Activated naive CD8-positive, alpha-beta T cell treated with anti-CD3 and anti-CD28 coated beads, Interleukin-2, amount 10 ng/mL, durations not matched to agents 7 days and 5 days (primary cell): ENCODE measurements at places on chromosomes 6 and 20.
A peak's percentile ranks its signal among the peaks of the same experiment; 100 is the strongest.

DNA sequence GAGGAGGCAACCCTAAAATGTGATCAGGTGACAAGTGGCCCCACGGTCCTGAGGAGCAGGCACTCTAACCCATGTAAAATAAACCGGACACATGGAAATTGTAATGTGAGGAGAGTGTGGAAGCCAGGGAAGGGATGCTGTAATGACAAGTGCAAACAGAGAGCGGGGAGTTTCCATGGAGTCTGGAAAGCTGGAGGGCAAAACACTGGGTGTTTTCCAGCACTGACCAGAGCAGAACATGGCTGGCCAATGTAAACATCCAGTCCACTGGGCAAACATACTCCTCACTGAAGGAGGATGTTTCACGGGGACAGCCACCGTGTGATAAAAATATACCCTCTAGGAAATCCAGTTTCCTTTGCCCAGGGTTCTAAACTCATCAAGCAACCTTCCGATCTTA is 219.0 kb upstream of the JARID2 start:
- no peak overlapping the region for H3K4me3 ChIP-seq
- H3K27ac ChIP-seq: no peak overlapping the region
- H3K36me3 ChIP-seq: peaks cover 4% of the 10 kb centered on the region
- no peaks in the 10 kb centered on the region for H3K27me3 ChIP-seq

DNA sequence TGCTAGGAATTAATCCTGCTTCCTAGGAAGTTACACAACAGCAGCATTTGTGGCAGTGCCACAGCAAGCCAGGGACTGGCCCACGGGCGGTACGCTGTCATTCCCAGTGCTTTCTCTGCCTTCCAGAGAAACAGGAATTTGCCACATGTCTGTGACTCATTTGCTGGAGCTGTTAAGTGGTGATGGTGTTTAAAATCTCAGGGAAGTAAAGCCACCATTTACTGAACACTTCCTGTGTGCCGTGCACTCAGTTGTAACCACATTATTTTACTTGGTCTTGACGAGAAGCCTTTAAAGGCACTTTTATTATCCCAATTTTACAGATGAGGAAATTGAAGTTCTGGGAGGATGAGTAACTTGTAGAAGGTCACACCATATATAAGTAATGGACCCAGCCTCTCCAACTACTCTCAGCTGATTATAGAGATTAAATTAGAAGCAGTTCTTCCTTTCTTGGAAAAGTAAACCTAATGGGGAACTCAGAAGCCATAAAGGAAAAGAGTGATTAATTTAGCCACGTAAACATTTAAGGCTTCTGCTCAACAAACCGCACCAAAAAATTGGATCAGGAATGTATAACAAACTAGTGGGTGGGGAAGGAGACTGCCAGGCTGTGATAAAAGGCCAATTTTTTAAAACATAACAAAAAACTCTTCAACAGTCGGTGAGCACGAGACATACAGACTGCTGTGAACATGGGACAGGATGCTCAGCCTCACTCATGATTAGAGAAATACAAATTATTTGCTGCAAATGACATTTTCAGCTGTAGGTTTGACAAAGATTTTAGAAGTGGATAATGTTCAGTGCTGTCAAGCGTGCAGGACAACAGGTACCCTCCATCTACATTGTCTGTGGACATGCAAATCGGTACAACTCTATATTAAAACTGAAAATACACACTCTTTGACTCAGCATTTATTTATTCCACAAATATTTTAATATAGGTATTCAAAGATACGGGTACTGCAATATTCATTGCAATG is 311.2 kb downstream of the NRN1 start:
- no peak for DNase-seq
- no peaks in the 10 kb centered on the region for H3K27me3 ChIP-seq
- H3K4me1 ChIP-seq: peaks cover 18% of the 10 kb centered on the region
- peaks cover 19% of the 10 kb centered on the region for H3K36me3 ChIP-seq

GRCh38 chr6:124819346-124819745 is 142.9 kb upstream of the RNF217 start:
- H3K4me1 ChIP-seq: no peaks in the 10 kb centered on the region
- DNase-seq: no peak
- H3K4me3 ChIP-seq: no peak overlapping the region

GRCh38 chr6:25560865-25561264 is 91.2 kb upstream of the SCGN start:
- H3K4me1 ChIP-seq: peaks cover 2% of the 10 kb centered on the region
- H3K4me3 ChIP-seq: no peak overlapping the region
- peaks cover 3% of the 10 kb centered on the region for H3K36me3 ChIP-seq
- no peak overlapping the region for H3K27ac ChIP-seq
- no peaks in the 10 kb centered on the region for H3K27me3 ChIP-seq

DNA sequence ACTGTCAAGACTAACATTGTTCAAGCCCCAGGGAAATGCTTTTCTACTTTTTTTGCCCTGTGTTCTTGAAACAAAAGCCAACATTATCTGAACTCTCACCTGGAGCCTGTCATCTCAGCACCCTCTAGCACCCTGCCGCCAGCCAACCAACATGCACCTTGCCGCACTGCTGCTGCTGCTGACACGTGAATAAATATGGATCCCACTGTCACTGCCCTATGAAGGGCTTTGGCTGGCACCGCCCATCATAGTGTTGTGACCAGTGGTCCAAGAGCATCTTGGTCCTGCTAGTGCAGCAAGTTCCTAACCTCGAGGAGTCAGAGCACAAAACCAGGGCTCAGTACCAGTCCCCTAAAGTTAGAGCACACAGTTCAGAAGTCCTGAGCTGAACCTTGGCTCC is 41.6 kb downstream of the CENPW start:
- no peak overlapping the region for H3K27ac ChIP-seq
- H3K4me3 ChIP-seq: no peak overlapping the region
- no peaks in the 10 kb centered on the region for H3K36me3 ChIP-seq
- H3K27me3 ChIP-seq: peaks cover 3% of the 10 kb centered on the region

DNA sequence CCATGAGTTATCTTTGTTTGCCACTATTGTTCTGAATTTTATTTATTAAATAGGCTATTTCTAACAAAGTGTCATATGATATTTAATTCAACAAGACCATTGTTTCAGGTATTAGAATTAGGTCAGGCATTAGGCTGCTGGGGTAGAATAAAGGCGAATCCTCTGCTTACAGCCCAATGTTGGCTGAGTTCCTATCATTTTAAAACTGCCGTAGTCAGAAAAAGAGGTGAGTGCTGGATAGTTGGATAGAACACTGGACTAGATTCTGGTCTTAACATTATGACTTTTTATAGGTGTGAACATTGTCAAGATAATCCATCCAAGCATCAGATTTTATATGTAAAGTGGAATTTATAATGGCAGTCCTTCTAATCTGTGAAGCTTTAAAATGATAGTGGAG is 6.3 kb downstream of the RIMS1 start:
- no peak overlapping the region for H3K27ac ChIP-seq
- H3K27me3 ChIP-seq: peaks cover under 1% of the 10 kb centered on the region
- no peak overlapping the region for H3K4me3 ChIP-seq
- DNase-seq: no peak
- no peaks in the 10 kb centered on the region for H3K36me3 ChIP-seq

DNA sequence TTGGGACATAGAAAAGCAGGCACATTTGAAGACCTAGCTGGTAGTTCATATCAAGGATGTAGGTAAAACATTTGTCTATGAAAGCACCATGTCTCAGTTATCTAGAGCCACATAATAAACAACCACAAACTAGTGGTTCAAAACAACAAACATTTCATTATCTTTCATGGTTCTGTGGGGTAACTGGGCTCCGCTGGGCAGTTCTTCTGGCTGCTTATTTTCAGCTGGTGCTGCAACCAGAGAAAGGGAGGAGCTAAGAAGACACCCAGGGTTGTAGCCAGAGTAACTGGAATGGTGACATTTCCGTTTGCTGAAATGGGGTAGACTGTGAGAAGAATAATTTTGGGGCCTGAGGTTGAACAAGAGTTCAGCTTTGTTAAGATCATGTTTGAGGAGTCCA is 145.7 kb upstream of the SULF2 start:
- no peak for DNase-seq
- no peaks in the 10 kb centered on the region for H3K4me1 ChIP-seq
- H3K4me3 ChIP-seq: no peak overlapping the region
- H3K27me3 ChIP-seq: no peaks in the 10 kb centered on the region
- H3K27ac ChIP-seq: no peak overlapping the region

- H3K4me3 ChIP-seq: no peak overlapping the region
- H3K27me3 ChIP-seq: no peaks in the 10 kb centered on the region
- no peaks in the 10 kb centered on the region for H3K4me1 ChIP-seq
- no peaks in the 10 kb centered on the region for H3K36me3 ChIP-seq
- H3K27ac ChIP-seq: no peak overlapping the region
Observed at GRCh38 chr20:48191200-48191599, 405.9 kb upstream of the SULF2 start.

- H3K27ac ChIP-seq: peak overlapping the region; percentile 10
- H3K4me1 ChIP-seq: peaks cover 64% of the 10 kb centered on the region
- H3K36me3 ChIP-seq: no peaks in the 10 kb centered on the region
- peak overlapping the region; percentile 18 for H3K4me3 ChIP-seq
- H3K27me3 ChIP-seq: no peaks in the 10 kb centered on the region
- no peak for DNase-seq
Observed at GRCh38 chr6:85464260-85464644, 14.4 kb downstream of the NT5E start.

DNA sequence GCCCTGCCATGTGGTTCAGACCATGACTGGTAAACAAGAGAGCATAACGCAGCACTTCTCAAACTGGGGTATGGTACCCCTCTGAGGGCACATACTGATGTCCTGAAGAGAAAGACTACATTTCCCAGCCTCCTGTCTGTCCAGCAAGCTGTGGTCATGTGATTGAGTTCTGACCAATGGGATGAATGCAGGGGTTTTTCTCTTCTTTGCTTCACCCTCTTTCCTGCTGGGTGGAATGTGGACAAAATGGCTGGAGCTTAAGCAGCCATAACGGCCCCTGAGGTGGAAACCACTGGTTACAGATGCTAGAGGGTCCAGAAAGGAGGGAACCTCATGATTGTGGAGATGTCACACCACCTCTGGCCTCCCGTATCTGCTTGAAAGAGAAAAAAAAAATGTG is 19.4 kb upstream of the KCNB1 start:
- H3K4me1 ChIP-seq: no peaks in the 10 kb centered on the region
- H3K27ac ChIP-seq: no peak overlapping the region
- no peaks in the 10 kb centered on the region for H3K36me3 ChIP-seq

DNA sequence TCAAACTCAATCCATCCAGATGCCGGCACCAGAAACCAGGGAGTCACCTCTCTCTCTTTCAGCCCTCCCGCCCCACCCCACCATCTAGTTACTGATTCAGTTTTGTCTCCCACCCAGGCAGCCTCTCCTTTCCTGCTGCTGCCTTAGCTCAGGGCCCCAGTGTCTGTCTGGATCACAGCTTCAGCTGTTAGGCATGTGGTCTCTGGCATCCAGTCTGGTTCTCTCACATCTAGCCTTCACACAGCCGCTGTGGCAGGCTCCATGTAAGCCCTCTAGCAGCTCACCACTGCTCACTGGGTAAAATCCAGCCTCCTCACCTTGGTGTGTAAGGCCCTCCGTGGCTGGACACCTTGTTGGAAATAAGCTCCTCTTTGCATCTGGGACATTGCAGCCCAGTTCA is 21.3 kb downstream of the AARS2 start:
- no peak for DNase-seq
- H3K4me1 ChIP-seq: no peaks in the 10 kb centered on the region
- no peak overlapping the region for H3K4me3 ChIP-seq

DNA sequence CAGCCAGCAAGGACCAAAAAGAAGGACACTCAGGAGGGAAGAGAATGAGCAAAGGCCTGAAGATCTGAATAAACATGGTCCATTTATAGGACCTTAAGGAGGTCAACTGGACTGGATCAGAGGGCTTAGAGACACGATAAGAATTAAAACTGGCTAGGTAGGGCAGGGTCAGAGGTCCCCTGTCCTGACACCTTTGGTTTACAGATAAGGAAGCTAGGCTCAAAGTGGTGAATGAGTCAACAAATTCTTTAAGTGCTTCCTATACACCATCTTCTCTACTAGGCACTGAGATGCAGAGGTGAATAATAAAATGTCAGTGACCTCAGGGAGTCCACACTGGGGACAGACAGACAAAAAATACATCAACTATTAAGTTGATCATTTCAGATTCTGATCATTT is 70.3 kb downstream of the HIVEP2 start:
- H3K4me3 ChIP-seq: no peak overlapping the region
- H3K36me3 ChIP-seq: peaks cover 32% of the 10 kb centered on the region
- peaks cover 55% of the 10 kb centered on the region for H3K4me1 ChIP-seq
- no peaks in the 10 kb centered on the region for H3K27me3 ChIP-seq
- no peak overlapping the region for H3K27ac ChIP-seq

- H3K4me3 ChIP-seq: peak overlapping the region; percentile 51
- H3K36me3 ChIP-seq: peaks cover 3% of the 10 kb centered on the region
- peak overlapping the region; percentile 81 for H3K27ac ChIP-seq
- DNase-seq: no peak
- peaks cover 40% of the 10 kb centered on the region for H3K4me1 ChIP-seq
- H3K27me3 ChIP-seq: no peaks in the 10 kb centered on the region
Observed at GRCh38 chr6:52304983-52305390, 20.4 kb upstream of the MCM3 start.

- DNase-seq: no peak
- peaks cover 40% of the 10 kb centered on the region for H3K27me3 ChIP-seq
- H3K36me3 ChIP-seq: no peaks in the 10 kb centered on the region
- H3K27ac ChIP-seq: no peak overlapping the region
Observed at GRCh38 chr6:44278774-44279697, 8.8 kb downstream of the TMEM151B start.

GRCh38 chr6:147954938-147955337 is 387.7 kb upstream of the SASH1 start:
- H3K36me3 ChIP-seq: no peaks in the 10 kb centered on the region
- H3K27ac ChIP-seq: no peak overlapping the region
- DNase-seq: no peak

DNA sequence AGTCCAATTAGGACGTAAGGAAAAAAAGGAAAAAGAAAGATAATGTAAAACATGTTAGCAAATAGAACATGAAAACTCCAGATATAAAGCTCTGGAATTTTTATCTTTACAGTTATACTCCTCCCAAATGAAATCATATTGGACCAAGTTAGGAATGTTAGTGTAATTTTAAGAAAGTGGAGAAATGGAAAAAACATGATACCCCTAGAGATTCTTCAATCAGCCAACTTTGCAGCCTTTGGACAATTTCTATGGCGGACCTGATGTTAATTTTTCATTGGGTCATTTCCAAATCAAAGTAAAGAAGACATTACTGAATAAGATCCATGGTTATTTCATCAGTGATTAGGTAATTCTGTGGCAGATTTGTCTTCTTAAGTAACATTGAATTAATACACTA is 748.7 kb downstream of the RFPL4B start:
- no peak overlapping the region for H3K4me3 ChIP-seq
- DNase-seq: no peak
- no peaks in the 10 kb centered on the region for H3K4me1 ChIP-seq
